Activated CD8-positive, alpha-beta memory T cell treated with anti-CD3 and anti-CD28 coated beads, Interleukin-2, amount 10 ng/mL, durations not matched to agents 7 days and 5 days (primary cell): ENCODE measurements at places on chromosomes 11 and 22.

DNA sequence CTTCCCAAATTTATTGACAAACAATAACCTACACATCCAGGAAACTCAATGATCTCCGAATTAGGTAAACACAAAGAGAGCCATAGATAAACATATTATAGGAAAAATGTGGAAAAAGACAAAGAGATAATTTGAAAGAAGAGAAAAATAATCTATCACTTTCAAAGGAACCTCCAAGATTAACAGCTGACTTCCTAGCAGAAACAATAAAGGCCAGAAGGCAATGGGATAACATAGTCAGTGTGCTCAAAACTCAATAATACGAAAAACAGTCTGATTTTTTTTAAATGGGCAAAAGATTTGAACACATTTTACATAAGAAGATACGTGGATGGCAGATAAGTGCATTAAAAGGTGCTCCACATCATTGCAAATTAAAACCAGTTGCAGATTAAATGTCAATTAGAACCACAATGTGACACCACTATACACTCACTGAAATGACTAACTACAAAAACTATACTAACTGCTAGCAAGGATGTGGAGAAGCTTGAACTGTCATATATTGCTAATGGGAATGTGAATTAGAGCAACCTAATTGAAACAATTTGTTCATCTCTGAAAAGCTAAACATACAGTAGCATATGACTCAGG lies 300.4 kb downstream of the TMEM135 start:
- DNase-seq: no peak

- DNase-seq: peak; percentile 67
Measured at GRCh38 chr11:10441652-10442503, 13.2 kb upstream of the AMPD3 start.

DNA sequence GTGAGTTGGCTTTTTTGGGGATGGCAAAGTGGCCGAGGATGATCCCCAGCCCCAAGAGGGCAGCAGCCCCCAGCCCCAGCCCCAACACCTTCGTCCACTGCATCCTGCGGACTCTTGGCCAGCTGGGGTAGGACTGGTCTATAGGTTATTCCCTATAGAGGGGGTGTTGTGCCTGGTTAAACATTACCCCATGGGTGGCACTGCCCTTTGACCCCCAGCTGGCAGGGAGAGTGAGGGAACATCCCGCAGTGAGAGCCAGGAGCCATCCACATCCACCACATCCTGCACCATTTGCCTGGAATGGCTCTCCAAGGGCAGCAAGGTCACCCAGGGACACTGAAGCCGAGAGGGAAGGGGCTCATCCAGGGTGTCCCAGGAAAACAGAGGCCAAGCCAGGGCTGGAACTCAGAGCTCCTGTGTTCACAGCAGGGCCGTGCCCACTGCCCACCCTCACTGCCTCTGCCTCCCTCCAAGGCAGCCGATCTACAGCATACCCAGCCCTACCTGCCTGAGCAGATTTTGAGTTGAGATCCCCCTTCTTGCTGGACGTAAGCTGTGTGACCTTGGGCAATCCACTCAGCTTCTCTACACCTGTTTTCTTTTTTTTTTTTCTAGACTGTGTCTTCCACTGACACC lies at the start of gene NAALADL1:
TSS of gene NAALADL1 (minus strand) at position 135 of the 636 bp plus-strand sequence. CDS start at position 103, 32 bp downstream.
- no peak for DNase-seq

DNA sequence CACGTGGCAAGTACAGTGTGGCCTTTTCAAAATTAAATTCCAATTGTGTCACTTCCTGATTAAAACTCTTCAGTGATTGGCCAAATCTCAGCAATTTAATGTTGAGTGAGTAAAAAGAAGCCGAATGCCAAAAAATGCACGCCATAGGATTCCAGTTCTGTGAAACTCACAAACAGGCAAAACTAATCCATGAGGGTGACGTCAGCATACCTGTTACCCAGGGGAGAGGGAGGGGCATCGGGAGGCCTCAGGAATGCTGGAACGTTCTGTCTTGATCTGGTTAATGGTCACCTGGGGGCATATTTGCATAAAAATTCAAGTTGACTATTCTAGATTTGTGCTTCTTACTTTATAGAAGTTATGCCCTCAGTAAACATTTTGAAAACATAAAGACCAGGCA lies 39.9 kb upstream of the RAB1B start:
- DNase-seq: no peak

DNA sequence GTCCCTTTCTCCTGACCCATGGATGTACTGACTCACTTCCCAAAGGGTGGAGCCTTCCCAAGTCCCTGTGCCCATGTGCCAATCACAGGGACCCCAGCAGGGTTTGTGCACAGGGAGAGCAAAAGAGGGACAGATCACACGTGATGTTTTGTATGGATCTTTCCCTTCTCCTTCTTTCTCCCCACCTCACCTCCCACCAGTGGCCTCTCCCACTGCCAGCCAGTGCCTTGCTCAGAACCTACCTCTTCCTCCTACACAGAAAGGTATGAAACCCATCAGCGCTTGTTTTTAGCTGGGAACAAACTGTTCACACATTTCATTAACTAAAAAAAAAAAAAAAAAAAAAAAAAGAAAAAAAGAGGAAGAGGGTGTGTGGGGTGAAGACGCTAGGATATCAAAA lies 112.9 kb downstream of the DSCAML1 start:
- no peak for DNase-seq

DNA sequence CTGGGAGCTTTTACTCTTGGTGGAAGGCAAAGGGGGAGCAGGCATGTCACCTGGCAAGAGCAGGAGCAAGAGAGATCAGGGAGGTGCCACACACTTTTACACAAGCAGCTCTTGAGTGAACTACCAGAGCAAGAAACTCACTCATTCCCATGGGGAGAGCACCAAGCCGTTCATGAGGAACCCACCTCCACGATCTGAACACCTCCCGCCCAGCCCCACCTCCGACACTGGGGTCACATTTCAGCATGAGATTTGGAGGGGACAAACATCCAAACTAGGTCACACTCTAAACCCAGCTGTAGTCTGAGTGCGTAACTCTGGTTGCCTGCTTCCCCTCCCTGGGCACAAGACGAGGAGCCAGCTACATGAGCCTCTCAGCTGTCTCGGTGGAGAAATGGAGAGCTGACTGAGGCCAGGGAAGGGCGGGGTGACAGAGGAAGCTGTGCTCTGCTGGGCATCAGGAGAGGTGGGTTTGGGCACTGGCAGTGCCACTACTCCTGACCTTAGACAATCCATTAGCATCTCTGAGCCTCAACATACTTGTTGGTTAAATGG lies 134.6 kb downstream of the PKNOX2 start:
- no peak for DNase-seq

- no peak for DNase-seq
Measured at GRCh38 chr22:38981005-38981991, 849 bp upstream of the APOBEC3B start.

GRCh38 chr11:61480994-61481335 lies 27.6 kb upstream of the LRRC10B start:
- no peak for DNase-seq

GRCh38 chr22:28171712-28172111 lies 252.7 kb upstream of the PITPNB start:
- DNase-seq: no peak

GRCh38 chr11:36631774-36632173 lies 33.7 kb upstream of the RAG2 start:
- no peak for DNase-seq

DNA sequence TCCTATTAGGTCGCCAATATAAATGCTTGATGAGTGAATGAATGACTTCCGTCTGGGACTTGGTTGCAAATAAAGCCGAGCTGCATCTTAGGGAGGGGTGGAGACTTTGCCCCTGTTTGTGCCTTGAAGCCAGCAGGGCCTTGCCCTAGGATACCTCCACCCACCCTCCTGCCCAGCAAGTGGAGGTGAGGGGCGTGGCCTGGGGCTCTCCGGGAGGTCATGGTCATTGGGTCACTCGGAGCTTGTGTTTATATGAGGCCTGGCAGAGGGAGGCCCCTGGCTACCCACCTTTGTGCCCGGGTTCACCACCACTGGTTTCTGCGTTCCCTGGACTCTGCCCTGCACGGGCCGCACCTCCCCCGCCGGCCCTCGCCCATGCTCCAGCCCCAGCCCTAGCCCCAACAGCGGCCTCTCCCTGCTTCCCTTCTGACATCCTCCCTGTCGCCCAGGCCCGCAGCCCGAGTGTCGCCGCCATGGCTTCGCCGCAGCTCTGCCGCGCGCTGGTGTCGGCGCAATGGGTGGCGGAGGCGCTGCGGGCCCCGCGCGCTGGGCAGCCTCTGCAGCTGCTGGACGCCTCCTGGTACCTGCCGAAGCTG lies 4.3 kb downstream of the MPST start:
- DNase-seq: no peak

GRCh38 chr22:46813816-46814597 lies 51.6 kb downstream of the TBC1D22A start:
- DNase-seq: no peak

- no peak for DNase-seq
Measured at GRCh38 chr11:10551845-10552352, 10.9 kb upstream of the RNF141 start.

- DNase-seq: no peak
Measured at GRCh38 chr11:12800032-12800671, 125.9 kb downstream of the TEAD1 start.

- DNase-seq: peak; percentile 54
Measured at GRCh38 chr11:73236854-73237253, 18.8 kb downstream of the P2RY2 start.

GRCh38 chr11:91904792-91905785 lies 319.5 kb upstream of the FAT3 start:
- no peak for DNase-seq

- DNase-seq: no peak
Measured at GRCh38 chr22:33012833-33013450, 45.2 kb downstream of the SYN3 start.

DNA sequence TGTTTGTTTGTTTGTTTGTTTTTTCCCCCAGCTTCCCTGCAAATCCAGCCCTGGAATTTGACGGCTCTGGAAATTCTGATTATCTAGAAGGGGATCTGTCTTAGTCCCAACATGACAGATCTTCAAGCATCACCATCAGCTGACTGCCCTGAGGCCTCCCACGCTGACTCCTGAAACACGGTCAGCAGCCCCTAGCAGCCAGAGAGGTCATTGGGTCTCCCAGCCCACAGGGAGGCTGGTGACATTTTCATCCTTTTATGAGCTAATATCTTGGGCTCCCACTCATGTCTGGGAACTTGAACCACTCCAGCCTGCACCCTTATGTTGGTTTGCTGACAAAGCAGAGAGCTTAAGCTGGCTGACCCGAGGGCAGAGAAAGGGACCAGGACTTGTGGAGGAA lies 66.0 kb upstream of the TIMP3 start:
- no peak for DNase-seq

GRCh38 chr22:29028468-29028867 lies 33.2 kb downstream of the C22orf31 start:
- no peak for DNase-seq

DNA sequence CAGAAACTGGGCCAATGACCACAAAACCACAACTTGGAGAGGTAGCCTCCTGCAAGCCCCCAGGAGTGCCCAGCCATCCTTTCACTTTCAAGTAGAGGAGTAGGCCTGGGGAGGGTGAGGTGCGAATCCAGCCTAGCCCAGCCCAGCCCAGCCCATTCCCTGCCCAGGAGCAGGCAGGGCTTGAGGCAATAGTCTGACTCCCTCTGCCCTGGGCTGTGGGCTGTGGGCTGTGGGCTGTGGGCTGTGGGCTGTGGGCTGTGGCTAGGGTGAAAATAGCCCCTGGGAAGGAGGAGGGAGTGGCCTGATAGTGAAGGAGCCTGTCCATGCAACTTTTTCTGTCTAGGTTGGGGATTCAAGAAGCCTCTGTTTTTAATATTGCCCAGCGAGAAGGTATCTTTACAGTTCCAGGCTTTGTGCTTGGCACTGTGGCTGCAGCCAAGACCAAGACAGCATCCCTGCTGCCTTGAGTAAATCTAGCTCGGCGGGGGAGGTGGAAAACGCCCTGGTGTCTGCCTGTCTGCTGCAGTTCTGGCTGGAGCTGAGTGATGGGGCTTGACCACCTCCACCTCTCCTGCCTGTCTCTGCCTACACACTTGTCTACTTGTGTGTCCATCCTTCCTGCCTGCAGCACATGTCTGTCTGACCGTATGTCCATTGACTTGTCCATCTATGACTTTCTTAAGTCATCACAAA lies 40.7 kb downstream of the LMO1 start:
- peak; percentile 52 for DNase-seq

GRCh38 chr11:64276653-64277431 lies 7.6 kb downstream of the BAD start:
- DNase-seq: no peak

DNA sequence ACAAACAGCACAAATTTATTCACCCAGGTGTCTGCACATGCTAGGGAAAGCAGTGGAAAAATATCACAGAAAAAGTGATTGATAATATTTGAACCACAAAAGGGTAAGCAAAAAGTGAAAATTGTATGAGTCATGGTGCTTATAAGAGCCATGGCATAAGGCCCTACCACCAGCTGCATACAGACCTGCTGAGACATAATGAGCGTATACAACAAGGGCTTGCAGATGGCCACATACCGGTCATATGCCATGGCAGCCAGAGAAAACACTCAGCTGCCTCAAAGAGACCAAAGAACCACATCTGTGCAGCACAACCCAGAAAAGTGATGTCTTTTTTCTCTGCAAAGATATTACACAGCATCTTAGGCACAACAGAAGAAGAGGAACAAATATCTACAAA lies 71.4 kb upstream of the OR9G4 start:
- DNase-seq: no peak

DNA sequence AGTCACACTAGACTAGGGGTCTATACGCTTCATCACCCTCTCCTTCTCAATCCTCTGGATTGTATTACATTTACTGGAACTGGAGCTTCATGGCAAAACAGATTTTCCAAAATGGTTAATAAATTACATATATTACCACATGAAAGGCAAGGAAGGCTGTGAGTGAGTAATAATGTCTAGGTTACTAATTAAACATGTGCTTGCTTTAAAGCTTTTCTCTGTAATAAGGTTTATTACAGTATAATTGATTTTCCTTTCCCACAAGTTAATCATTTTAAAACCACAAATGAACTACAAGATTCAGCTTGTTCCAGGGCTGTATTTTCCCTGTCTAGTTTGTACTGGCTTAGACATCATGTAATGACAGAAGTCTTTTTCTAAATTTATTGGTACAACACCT lies 25.6 kb downstream of the MMP13 start:
- no peak for DNase-seq

DNA sequence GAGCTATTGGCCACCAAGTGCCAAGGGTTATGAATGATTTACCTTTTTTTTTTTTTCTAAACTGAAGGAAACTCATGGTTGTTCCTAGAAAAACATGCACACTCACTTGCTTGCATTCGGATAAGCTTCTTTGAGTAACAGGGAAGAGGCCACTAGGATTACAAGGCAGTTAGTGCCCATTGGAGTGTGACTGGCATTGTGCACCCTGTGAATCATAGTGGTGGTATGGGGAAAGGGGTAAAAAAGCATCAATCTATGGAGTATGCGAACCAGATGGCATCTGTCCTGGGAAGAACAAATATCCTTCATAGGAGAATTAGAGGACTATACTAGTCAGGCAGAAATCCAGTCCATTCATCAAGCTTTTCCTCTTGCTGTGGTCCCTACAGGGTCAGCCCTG lies 24.2 kb downstream of the CD44 start:
- DNase-seq: no peak

GRCh38 chr11:96307776-96308140 lies 35.2 kb downstream of the MAML2 start:
- DNase-seq: no peak

GRCh38 chr11:14641801-14642200 lies 1.8 kb upstream of the PDE3B start:
- DNase-seq: no peak
